ENCODE measurements at places on chromosomes 2 and 18. TPM values are rescaled to one million over a fixed set of nuclear protein-coding genes. Genes with fewer than 3 reads are reported as not detected.

The RGPD3 gene
- 0.29 TPM for total RNA-seq

The RTKN gene
- 22.3 TPM for total RNA-seq

The SOCS6 gene
- 31.0 TPM for total RNA-seq

The DHRS9 gene
- not detected for total RNA-seq

The KIAA2012 gene
- 0.17 TPM for total RNA-seq

The ITSN2 gene
- 33.7 TPM for total RNA-seq

The TMEM127 gene
- 38.9 TPM for total RNA-seq

The CHST9 gene
- total RNA-seq = not detected

The RABL2A gene
- 9.9 TPM for total RNA-seq

Data from smooth muscle cell of trachea (primary cell).